ENCODE measurements at places on chromosomes 5 and 9.

- no peak for DNase-seq
These were observed 35.8 kb upstream of the CHD1 start for GRCh38 chr5:98964621-98965020.

- no peak for DNase-seq
These were observed 180.5 kb downstream of the PCSK1 start for GRCh38 chr5:96252596-96252995.

- no peak for DNase-seq
These were observed 348.7 kb upstream of the GRAMD2B start for GRCh38 chr5:126074538-126074937.

DNA sequence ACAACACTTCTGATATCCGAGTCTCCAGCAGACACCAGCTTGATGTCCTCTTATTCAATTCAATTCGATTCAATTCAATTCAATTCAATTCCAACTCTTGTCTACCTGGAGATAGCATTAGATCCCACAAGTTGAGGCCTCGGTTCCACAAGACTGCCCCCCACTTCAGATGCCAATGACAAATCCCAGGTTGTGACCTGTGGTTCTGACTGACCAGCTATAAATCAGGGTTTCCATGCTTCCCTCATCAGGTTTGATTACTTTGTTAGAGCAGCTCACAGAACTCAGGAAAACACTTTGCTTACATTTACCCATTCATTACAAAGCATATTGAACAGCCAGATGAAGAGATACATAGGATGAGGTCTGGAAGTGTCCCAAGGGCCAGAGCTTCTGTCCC lies 82.6 kb downstream of the ALDH7A1 start:
- no peak for DNase-seq

DNA sequence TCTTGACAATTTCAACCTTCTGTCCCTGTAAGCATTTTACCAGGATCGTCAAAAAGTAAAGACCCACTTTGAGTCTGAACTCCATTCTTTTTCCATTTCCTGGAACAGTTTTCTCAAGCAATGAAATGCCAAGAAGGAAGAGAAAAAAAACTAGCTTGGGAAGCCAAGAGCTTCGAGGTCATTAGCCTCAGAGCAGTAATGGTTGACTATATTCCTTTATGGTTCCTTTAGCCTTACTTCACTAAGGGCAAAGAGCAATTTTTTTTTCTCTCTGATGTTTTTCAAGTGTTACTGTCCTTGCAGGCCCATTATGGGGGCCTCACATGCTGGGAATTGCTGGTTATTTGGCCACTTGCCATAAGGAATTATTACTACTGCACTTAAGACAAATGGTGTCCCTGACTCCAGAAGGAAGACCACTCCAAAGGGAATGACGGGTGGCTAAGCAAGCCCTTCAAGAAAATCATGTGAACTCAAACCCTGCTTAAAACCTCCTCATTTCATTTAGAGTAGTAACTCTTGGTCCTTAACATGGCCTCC lies 37.1 kb downstream of the BNC2 start:
- no peak for DNase-seq

DNA sequence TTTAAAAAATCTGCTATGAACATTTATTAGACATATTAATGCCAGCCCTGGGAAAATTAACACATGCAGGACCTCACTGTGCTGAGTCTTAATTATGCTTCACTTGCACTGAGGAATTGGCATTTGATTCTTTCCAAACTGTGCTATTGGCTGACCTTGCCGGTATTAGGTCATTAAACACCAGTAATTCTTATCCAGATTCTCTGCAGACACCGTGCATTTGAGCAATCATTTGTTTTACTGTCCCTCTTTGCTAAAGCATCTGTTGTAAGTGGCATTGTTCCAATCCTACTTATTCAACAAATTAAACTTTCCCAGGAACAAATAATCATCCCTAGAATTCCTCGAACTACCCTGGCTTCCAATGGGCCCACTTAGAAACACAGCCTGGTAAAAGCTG lies 145.0 kb downstream of the SLC12A2 start:
- no peak for DNase-seq

DNA sequence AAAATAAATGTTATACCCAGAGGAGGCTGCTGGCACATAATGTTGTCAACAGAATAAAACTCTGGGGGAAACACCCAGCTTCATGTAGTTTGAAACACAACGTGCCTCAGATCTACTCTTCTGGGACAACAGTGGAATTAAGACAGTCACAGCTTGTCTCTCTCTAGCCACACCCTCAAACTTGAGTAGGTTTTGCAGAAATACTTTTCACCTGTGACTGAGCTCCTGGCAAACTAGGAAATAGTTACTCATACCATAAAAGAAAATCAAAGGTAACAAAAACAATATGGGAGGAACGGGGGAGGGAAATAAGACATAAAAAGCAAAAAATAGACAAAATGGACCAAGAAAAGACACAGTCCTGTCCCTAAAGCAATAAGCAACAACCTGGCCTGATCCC lies 14.4 kb downstream of the ELAVL2 start:
- no peak for DNase-seq

- DNase-seq, result no peak
These were observed 49.0 kb upstream of the RAPGEF6 start for GRCh38 chr5:131684051-131684450.

DNA sequence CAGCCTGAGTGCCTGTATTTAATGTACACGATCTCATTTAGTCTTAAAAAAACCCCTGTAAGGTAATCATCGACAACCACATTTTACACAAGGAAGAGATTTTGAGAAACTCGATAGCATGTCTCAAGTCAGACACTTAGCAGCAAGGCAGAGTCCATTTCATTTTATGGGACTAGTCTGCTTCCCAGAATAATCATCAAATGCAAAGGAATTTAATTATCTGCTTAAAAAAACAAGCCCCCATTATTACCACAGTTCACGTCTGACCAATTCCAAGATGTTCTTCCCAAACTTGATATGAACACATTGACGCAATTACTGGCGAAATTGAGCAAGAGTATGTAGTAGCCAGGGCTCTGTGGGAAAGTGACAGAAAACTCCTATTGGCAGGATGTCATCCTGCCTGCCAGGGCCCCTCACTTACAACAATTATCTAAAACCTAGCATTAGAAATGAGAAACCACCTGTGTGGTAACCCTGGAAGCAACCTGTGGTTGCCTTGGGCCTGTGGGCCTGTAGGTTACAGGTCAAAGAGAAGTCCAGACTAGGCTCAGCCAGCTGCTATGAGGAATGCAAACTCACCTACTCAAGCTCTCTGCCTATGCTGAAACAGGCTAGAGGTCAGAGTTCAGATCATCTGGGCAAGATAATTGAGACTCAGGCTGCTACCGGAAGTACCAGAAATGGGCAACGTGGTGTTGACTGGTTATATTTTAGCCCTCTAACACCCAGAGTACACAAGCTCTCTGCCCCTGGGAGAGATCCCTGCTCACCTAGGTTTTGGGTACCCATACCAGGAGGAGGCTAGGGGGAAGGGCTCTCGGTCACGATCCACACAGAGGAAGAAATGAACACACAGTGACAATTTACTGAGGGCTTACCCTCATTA lies 1.6 kb downstream of the B4GALT1 start:
- no peak for DNase-seq

DNA sequence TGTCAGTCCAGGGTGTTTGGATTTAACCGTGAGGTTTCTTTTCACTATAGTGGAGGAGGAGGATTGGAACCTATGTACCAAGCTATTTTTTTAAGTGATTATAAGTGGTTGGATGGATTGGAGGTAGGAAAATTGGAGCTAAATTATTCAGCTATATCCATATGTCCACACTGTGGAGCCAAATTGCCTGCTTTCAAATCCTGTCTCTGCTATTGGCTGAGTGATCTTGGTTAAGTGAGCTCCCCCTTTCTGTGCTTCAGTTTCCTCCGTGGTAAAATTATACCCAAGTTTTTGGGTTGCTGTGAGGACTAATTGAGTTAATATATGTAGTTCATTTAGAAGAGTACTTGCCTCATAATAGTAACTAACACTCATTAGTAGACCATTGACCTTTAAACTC lies 2.5 kb downstream of the CENPP start:
- no peak for DNase-seq

GRCh38 chr9:21326526-21327139 lies 8.6 kb downstream of the KLHL9 start:
- DNase-seq, result no peak

DNA sequence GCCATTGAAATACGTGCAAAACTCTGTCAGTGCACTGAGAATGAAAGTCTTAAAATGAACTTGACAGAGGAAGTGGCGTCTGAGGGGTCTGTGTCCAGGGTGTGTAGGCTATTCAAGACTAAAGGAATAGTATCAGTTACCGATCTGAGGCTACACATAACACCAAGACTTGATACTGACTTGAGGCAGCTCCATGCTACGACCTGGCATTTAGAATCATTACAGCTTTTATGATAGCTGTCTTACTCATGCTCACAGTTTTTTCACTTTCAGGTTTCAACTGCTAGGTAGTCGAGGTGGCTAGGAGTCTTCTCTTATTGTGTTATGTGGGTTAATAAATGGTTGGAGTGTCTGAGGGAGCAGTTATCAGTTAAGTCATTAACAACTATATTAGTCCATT lies 92.8 kb upstream of the SLCO6A1 start:
- no peak for DNase-seq

DNA sequence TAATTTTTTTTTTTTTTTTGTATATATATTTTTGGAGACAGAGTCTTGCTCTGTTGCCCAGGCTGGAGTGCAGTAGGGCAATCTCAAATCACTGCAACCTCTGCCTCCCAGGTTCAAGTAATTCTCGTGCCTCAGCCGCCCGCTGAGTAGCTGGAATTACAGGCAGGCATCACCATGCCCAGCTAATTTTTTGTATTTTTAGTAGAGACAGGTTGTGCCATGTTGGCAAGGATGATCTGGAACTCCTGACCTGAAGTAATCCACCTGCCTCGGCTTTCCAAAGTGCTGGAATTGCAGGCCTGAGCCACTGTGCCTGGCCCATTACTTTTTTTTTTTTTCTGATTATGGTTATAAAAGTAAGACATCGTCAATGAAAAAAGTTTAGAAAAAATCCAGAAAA lies 84.0 kb upstream of the LMNB1 start:
- DNase-seq, result no peak

DNA sequence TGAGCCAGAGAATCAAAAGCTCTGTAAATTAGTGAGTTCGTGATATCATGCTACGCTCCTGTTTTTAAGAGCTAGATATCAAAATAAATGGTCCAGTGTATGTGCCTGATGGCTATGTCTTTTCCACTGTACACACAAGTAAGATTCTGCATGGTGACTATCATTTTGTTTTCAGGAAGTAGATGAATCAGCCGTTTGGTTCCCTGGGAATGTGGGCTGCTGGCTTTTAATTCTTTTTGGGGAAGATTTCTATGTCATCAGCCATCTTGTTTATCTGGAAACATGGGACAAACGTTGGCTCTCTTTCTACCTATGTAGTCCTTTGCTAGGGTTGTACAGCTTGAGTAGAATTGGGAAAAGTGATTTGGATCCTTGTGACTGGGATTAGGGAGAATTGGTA lies 126.7 kb downstream of the GRIA1 start:
- no peak for DNase-seq

- no peak for DNase-seq
These were observed 48.3 kb upstream of the PTGS1 start for GRCh38 chr9:122322553-122322952.

DNA sequence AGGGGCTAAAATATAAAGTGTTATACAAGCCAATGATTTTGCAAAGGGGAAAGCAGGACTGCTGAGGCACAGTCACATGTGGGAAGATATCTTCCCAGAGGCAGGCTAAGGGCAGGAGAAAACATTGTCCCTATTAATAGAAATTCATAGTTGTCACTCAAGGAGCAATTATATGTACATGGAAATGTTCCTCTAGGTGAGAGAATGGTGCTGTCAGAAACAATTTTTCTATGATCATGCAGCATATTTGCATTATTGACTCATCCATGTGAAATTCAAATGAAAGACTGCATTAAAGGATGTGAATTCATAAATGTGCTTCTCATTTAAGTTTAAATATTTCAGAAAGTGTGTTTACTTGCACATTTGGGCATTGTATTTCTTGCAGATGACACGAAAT lies 775.9 kb upstream of the CDH9 start:
- DNase-seq, result no peak

Data from activated T-helper 1 cell treated with anti-CD3 and anti-CD28 coated beads, Interleukin-2, amount 50 U/mL, for 16 hours (primary cell).